ENCODE measurements at places on chromosomes 13 and 19.

- DNase-seq, result no peak
Observed at GRCh38 chr13:74230984-74231501, 96.8 kb upstream of the KLF12 start.

DNA sequence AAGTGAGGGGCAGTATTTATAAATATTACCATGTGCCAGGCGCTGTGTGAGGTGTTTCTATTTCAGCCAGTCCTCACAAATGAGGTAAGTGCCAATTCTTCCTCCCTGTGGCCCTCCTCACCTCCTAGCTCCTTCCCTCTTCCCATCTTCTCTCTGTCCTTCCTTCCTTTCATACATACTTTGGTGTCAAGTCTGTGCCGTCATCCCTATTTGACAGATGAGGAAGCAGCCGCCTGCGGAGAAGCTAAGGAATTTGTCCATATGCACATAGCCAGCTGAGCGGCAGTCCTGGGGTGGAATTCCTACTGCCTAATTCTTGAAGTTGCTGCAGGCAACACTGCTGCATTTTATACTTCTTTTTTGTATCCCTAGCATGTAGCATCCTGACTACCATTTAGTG, 150.8 kb downstream of the B3GLCT start:
- no peak for DNase-seq

- no peak for DNase-seq
Observed at GRCh38 chr13:100881291-100881864, 206.8 kb upstream of the TMTC4 start.

DNA sequence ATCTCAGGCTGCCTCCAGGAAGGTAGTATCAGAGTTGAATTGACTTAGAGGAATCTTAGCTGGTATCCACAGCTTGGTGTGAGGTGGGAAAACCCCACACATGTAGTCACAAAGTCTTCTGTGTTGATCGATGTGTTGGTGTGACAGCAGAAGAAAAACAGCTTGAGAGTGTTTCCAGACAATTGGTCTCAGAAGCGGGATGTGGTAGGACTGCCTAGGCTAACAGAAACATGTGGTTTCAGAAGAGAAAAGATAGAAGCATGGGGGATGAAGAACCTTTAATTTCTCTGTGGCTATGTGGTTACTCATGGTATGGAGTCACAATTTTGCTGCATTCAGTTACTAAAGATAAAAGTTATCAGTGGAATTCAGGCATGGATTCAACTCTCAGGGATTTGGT, 134.7 kb upstream of the SLITRK5 start:
- no peak for DNase-seq

DNA sequence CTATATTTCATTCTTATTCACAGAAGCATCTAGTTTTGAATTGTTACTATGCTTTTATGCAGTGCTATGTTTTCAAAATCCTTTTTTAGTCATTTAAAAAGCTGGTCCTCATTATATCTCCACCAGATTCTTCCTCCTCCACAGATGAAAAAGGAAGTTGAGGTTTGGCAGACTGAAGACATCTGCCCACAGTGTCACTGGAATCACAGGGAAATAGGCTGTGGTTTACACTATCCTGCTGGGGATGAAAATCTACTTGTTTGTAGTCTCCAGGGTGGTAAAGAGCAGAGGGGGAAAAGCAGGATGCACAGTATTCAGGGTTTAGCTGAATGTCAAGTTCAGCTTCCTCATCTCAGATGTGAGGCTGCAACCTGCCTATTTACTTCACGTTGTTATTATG, 351.2 kb downstream of the DNAJC15 start:
- no peak for DNase-seq

Measured in NCI-H2081 (cell line).